ENCODE measurements at places on chromosomes 4 and X.

DNA sequence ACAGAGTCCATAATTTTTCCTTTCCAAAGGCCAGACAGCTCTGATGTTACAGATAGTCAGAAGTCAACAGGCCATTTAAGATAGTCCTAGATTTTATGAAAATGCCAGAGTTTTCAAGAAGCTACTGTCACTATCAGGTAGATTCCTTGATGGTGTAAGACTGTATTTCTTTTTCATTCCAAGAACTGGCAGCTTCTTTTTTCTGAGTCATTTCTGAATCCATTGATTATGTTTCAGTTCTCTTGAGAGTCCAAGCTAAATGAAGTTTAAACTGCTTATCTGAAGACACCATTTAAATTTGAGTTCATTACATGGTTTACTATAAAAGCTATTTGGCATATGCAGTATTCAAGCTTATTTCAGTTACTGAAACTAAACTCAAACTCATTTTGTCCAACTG is 44.6 kb downstream of the RASSF6 start:
- DNase-seq: no peak

DNA sequence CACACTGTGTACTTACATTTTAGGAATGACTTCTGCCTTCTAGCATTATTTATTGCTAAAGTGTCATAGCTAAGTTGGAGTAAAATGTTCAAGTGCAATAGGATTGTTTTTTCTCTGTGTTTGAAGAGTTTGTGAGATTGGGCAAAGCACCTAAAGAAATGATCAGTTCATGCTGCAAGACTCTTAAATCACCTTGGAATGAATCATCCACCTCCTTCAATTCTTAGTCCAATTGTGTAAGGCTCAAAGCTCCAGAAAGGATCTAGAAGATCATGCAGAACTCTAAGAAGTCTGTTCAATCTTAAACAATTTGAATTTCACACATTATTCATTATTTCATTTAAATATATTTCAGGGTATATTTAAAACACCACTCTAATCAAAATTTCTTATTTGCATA is 137.1 kb downstream of the AMELX start:
- no peak for DNase-seq

DNA sequence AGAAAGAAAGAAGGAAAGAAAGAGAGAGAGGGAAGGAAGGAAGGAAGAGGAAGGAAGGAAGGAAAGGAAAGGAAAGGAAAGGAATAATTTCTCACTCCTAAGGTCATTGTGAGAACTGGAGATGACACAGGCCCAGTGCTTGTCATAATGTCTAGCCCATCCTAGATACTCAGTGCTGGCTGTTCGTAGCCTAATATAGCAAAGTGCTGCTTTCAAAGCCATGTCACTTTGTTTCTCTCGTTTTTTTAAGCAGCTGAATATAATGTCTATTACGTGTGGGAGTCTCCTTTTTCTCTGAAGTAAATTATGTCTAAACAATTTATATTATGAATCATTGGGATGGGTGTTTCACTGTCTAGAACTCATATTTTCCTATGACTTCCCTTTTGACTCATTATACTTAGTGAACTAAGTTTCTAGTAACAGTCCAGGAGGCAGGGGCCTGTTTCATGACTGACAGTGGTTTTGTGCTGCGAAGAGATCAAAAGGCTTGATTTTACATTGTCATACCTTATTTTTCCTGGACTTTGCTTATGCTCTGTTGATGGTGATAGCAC is 327.0 kb upstream of the ZFP42 start:
- DNase-seq: no peak

DNA sequence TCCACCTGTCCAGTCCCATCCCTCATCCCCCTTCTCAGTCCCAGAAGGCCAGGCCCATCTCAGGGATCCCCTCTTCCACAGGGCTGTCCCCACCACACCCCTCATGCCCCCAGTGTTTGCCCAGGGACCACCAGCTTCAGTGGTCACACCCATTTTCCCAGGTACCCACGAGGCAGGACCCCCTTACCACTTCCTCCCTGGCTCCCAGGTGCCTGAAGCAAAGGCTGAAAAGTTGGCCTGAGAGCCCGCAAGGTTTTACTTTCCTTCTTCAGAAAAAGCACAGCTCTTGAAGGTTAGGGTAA is 7.8 kb downstream of the TMEM271 start:
- DNase-seq: no peak

DNA sequence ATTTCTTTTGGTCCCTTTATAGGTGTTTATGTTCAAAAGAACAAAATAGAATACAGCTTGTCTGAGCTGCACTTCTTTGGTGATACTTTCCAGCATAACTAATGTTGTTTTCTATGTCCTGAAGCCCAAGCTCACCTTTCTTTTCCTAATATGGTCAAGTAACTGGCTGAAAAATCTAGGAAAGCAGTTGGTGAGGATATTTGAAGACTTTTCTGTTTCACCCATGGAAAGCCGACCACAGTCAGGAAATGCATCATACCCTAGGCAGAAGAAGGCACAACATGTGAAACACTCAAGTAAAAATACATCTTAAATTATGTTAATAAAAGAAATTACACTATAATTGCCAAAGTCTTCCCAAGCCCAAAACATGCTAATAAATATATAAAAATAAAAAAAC is 337.0 kb downstream of the PDGFC start:
- DNase-seq: no peak

GRCh38 chrX:46325312-46325877 is 219.8 kb downstream of the ZNF674 start:
- DNase-seq: no peak

DNA sequence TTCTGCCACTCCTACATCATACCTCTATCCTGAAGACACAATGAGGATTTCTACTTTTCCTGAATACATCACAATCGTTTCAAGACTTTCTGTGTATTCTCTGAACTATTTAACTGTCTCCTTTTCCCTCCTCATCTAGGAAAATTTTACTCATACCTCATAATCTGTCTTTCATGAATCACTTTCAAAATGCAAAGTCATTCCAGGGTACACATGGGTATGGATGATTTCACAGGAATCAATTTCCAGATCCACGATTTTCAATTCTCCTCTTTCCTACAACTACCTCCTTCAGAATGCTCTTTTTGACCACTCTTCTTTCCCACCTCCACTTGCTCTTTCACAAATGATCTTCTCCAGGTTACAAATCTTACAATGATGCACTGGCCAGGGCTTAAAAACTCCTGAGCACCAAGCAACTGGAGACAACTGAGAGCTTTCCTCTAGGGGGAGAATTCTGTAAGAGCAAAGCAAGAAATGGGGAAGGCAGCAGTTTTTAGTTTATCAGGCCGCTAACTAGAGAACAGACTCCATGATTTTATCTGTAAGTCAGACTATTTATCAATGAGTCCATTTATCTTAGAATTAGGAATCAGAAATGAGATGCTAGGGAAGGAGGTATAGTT is 116.4 kb downstream of the PPP3CA start:
- no peak for DNase-seq

DNA sequence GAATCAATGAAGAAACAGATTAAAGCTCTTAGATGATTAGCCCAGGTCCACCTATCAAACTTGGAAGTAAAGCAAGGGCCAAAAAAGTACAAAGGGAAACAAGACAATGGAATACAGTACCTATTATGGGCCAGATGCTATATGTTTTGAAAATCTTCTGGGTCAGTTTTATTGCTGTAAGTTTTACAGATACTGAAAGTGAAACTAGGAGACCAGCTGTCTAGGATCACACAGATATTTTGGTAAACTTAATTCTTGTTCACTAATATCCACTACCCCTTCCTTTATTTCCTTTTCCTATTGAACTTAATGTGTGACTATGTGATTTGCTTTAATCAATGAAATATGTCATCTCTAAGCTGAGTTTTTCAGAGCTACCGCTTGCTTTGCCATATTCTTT is 505.4 kb upstream of the PITX2 start:
- DNase-seq: no peak

- no peak for DNase-seq
These were observed 156.9 kb downstream of the ENOX2 start for GRCh38 chrX:130746077-130746476.

- DNase-seq: no peak
These were observed 47.0 kb downstream of the SNX25 start for GRCh38 chr4:185256446-185256845.

- DNase-seq: no peak
These were observed 34.4 kb downstream of the GLRA3 start for GRCh38 chr4:174794543-174795094.

DNA sequence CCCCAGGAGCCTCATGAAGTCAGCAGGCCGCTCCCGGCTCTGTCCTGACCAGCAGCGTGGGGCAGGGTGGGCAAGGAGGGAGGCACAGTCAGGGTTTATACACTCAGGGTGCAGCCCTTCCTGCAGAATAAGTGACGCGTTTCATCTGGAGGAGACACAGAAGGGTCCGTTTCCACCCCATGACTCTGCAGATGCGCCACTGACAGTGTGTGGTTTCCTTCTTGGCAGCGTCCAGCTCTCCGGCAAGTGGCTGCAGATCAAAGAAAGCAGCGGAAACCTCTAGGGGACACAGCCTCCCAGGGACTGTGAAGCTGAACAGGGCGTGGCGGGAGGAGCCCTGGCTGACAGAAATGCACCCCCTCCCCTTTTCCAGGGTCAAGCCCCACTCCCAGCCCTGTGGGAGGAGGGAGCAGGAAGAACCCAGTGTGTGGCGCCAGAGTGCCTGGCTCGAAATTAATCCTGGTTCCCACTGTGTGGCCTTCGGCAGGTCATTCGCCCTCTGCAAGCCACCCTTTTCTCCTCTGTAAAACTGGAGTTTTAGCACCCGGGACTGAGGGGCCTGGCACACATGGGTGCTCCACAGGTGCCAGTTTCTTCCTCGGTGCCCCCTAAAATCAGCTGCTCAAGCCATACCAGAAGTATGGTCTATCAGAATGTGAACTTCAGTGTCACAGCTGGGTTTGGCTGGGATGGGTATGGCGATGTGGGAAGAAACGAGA is 17.3 kb upstream of the TBC1D14 start:
- peak; percentile 64 for DNase-seq

DNA sequence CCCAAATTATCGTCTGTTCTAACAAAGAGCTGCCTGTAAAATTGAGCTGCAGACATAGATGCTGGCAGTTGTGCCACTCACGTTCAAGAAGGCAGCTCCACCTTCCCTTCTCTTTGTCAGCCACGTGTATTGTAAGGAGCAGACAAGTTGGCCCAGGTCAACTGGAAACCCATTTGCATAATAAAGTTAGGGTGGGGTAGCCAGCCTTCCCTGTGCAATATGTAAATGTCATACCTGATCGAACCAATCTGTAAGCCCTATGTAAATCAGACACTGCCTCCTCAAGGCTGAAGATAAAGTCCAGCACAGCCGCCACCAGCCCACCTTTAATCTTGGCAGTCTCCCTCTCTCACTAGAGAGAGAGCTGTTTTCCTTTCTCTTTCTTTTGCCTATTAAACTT is 117.2 kb downstream of the TMEM144 start:
- no peak for DNase-seq

- DNase-seq: no peak
These were observed 74.2 kb downstream of the PRKX start for GRCh38 chrX:3639236-3639635.

DNA sequence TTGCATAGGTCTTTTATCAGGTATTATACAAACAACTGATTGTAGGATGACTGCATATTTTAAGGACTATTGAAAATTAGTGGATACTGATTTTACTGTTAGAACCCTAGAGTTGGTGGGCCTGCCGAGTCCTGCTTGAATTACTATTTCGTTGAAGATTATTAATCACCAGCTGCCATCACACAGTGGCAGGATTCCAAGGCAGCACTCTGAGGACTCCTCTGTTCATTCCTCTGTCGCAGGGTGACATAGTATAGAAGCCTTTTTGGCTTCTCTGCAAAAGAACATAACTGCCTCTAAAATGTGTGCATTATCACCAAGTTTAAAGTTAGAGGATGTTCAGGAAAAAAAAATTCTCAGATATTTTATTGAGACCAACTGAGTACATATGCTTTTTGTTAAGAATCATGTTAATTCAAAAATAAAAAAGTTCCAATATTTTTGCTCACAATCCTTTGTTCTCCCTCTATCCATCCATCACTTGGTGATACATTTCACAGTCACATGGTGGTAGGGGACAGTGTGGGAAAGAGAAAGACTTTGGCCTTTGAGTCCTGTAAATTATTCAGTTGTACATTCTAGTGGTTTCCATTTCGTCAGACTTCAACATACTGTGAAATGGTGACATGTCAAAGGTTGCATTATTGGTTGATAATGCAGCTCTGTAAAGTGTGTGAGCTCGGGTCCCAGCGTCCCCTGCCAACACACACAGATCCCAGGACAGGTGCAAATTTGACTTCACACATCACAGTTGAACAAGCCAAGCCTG is 332.5 kb downstream of the GRID2 start:
- no peak for DNase-seq

- DNase-seq: no peak
These were observed 12.1 kb upstream of the TAPT1 start for GRCh38 chr4:16238327-16238726.

DNA sequence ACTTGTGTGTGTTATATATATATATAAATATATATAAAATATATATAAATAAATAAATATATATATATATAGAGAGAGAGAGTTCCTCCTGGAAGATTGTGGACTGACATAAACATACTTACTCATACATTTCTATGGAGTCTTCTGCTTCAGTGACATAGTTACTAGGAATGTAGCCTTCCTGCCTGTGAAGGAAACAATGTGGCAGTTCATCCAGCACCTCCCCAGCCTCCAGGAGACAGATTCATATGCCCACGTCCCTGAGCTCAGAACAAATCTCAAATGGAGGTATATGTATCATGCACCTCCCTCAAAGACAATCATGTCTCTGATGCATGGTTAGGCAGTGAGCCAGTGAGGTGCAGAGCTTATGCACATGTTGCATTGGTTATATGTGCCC is 11.4 kb upstream of the TIMM8A start:
- DNase-seq: no peak

- no peak for DNase-seq
These were observed 48.5 kb upstream of the HDAC8 start for GRCh38 chrX:72621163-72621562.

- peak; percentile 31 for DNase-seq
These were observed 23.8 kb upstream of the ARHGAP10 start for GRCh38 chr4:147707892-147708672.

GRCh38 chr4:84035568-84035967 is 463.5 kb downstream of the NKX6-1 start:
- no peak for DNase-seq
